Cardiac atrium fibroblast (primary cell): ENCODE measurements at places on chromosomes 1 and 21. TPM values are rescaled to one million over a fixed set of nuclear protein-coding genes. Genes with fewer than 3 reads are reported as not detected.

The BMP8A gene
- total RNA-seq: 0.49 and 0.90 TPM in 2 replicates

The OR10Z1 gene
- total RNA-seq: not detected in 2 replicates

The KCNE2 gene
- not detected in 2 replicates for total RNA-seq

The TNFSF4 gene
- total RNA-seq: 2.2 and 5.3 TPM in 2 replicates

The WRAP73 gene
- total RNA-seq: 10.0 and 10.7 TPM in 2 replicates

The L1TD1 gene
- total RNA-seq: not detected in 2 replicates

The CRP gene
- total RNA-seq: not detected in 2 replicates

The UBE2U gene
- not detected in 2 replicates for total RNA-seq

The SAMSN1 gene
- 0.54 TPM in 1 of 2 replicates, not detected in the other for total RNA-seq

The OLFM3 gene
- total RNA-seq: not detected in 2 replicates

The ZNF436 gene
- 12.2 and 15.3 TPM in 2 replicates for total RNA-seq

The SERPINC1 gene
- total RNA-seq: 0.16 TPM in 1 of 2 replicates, not detected in the other

The EVA1C gene
- 16.4 and 41.5 TPM in 2 replicates for total RNA-seq

The DENND2D gene
- 3.7 and 4.9 TPM in 2 replicates for total RNA-seq

The CLEC20A gene
- total RNA-seq: not detected in 2 replicates

The ARL8A gene
- 25.6 and 29.8 TPM in 2 replicates for total RNA-seq

The KANK4 gene
- not detected in 2 replicates for total RNA-seq

The BCAN gene
- not detected in 2 replicates for total RNA-seq

The OPTC gene
- not detected in 2 replicates for total RNA-seq

The RASSF5 gene
- total RNA-seq: 1.1 and 6.8 TPM in 2 replicates

The FCGR3A gene
- total RNA-seq: not detected in 2 replicates

The ARHGEF2 gene
- 97.9 and 106 TPM in 2 replicates for total RNA-seq

The A3GALT2 gene
- total RNA-seq: not detected in 2 replicates

The C1QC gene
- total RNA-seq: not detected in 2 replicates

The RGS4 gene
- total RNA-seq: 216 and 252 TPM in 2 replicates

The OR2G6 gene
- not detected in 2 replicates for total RNA-seq

The ARMH1 gene
- not detected in 2 replicates for total RNA-seq

The PLA2G2C gene
- total RNA-seq: not detected in 2 replicates

The LCE1A gene
- not detected in 2 replicates for total RNA-seq

The OR2T29 gene
- not detected in 2 replicates for total RNA-seq

The MTF1 gene
- total RNA-seq: 2.3 and 3.6 TPM in 2 replicates

The CYYR1 gene
- total RNA-seq: 1.6 TPM in 1 of 2 replicates, not detected in the other
